SW480 (cell line): ENCODE measurements at places on chromosomes 12 and 14.

GRCh38 chr12:48157889-48158370 is 615 bp upstream of the ASB8 start:
- DNase-seq: no peak

GRCh38 chr12:103839103-103839502 is 1.9 kb downstream of the NT5DC3 start:
- no peak for DNase-seq

DNA sequence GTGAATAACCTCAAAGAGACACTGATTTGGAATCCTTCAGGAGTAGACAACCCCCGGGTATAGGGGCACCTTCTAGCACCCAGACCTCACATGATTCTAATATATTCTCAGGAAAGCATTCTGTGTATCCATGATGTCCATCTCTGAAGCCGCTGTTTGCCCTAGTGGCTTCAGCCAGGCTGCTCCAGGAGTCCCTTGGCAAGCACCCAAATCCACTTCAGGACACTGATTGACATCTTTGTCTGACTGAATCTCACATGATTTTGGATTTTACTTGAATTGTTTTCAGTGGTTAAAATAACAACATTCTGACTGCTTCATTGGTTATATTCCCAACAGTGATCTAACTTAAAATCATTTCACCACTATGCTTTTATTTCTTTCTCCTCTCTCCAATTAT is 390.5 kb upstream of the CLEC14A start:
- no peak for DNase-seq

GRCh38 chr12:958588-959123 is 9.2 kb upstream of the RAD52 start:
- DNase-seq: no peak

DNA sequence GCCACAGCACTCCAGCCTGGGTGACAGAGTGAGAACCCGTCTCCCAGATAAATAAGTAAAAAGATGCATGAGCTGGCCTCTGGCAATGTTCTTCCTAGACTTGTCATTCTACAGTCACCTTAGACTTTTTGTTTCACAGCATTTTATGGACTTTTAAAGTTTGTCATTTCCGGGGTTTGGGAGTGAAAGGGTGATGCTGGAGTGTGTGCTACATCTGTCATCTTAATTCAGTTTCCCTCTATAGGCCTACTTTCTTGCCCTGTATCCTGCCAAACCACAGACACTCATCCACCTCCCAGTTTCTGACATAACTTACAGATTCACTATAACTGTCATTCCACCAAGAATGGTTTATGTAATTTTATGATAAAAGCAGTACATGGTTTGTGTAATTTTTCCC is 166.7 kb upstream of the PARP11 start:
- DNase-seq: no peak

- no peak for DNase-seq
These were observed 5.6 kb downstream of the AACS start for GRCh38 chr12:125070661-125071390.

GRCh38 chr12:110165540-110166159 is 41.5 kb downstream of the IFT81 start:
- no peak for DNase-seq

DNA sequence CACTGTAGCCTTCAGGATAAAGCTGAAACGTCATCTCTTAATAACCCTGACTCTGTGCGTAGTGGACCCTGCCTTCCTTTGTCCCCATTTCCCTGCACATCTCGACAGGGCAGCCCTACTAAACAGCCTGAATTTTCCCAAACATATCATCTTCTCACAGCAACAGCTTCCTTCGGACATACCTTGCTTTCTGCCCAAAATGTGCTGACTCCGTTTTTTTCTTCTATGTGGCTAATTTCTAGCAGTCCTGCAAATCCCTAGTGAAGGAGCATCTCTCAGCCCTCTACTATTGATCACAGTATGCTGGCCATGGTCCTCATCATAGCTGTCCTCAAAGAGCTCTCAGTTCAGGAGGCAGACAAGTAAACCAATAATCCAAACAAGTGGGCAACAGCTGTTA is 53.1 kb upstream of the PCED1B start:
- no peak for DNase-seq

DNA sequence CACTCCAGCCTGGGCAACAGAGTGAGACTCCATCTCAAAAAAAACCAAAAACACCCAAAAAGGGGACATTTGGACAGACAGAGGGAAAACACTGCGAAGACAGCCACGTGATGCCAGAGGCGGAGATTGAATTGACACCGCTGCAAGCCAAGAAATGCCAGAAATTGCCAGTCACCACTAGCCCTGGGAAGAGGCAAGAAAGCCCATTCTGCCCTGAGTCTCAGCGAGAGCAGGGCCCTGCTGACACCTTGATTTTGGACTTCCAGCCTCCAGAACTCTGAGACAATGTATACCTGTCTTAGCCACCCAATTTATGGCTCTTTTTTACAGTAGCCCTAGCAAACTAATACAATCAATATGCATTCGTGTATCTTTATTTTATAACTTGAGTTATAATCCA is 7.4 kb upstream of the IGFBP6 start:
- DNase-seq: no peak

DNA sequence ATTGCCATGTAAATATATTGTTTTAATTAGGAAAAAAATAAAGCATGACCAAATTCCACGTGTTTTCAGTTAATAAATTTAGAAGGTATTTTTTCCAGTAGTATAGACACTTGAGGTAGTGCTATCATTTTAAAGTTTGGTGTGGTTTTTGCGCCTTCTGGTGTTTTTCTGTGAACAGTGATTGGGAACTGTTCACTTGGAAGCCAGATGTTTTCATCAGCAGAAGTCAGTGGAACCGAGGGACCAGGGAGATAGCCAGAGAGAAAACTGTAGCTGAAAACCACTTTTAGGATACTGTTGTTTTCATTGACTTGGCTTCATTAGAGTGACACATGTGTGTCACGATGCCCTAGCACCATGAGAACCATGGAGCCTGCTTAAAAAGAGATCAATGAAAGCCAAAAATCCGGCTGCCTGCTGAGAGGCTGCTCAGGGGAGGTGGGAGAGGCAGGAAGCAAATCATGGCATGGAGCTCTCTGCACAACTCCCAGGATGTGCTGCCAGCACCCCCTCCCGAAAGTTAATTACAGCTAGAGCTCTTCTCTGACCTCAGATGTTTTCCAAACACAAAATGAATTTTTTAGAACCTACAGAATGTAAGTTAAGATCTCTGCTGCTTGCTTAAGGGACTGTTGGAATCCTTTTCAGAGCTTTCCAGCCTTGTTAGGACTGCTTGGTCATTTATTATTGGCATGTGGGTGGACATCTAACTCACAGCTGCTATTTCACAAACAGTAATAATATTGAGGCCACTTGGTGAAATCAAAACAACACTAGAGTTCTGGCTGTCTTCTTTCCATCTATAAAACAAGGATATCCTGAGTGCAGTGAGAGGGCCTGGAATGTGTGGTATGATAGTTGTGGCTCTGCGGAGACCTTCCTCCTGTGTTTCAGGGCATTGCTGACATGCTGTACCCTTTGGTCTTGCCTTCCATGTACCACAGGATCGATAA is 192.3 kb downstream of the ANO4 start:
- DNase-seq: peak; percentile 66

GRCh38 chr12:100199023-100199346 is 1.6 kb upstream of the ACTR6 start:
- DNase-seq: no peak

DNA sequence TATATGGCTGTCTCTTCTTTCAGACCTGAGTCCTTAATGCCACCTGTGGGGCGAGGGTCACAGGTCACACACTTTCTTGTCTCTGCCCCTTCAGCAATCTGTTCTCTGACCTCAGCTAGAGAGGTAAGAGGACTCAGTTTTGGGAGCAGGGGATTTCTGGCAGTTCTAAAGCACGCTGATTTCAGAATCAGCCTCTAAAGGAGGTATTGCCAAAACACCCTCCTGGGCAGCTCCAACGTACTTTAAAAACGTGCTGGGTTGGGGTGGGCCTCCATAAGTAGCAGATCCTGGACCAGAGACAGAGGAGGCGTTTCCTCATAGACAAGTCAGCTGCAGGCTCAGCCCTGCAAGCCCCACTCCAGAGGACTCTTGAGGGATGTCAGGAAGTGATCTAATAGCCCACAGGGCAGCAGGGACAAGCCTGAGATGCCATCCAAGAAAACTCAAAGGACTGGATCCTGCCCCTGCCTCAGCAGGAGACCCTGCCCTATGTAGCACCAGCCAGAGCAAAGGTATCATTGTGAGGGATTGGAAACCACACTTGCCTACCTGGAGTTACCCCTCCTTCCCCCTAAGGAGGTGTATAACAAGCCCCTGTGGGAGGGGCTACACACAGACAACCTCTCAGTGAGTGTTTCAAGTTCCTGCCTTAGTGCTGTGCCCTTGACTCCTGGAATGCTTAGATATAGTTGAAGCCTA is 8.5 kb downstream of the CTDSP2 start:
- no peak for DNase-seq

DNA sequence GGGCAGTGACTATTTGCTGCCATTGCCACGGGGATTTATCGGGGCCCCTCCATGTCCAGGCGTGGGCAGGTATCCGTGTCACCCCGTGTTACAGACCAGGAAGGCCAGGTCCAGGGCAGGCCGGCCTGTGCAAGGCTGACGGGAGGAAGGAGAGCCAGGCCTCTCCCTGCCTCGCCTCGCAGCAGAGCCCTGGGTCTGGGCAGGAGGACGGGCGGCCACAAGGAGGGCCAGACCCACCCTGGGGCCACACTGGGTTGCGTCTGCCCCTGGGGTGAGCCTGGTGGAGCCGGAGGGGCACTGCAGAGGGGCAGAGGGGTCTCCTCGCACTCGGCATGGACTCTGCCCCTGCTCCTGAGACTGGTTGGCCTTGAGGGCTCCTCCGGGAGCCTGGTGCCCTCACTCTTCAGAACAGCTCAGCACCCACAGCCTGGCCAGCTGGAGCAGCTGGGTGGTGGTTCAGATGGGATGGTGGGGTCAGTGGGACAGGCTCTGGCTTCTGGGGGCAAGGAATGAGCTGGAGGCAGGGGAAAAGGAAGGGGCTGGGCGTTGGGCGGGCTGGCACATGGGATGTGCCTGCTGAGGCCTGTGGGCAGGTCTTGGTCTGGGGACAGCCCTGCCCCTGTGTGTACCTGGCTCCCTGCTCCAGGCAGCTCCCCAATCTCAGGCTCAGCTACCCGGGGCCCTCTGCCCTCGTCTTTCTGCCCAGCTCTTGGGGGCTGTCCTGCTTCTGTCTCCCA is 53.9 kb downstream of the KIF26A start:
- DNase-seq: no peak

DNA sequence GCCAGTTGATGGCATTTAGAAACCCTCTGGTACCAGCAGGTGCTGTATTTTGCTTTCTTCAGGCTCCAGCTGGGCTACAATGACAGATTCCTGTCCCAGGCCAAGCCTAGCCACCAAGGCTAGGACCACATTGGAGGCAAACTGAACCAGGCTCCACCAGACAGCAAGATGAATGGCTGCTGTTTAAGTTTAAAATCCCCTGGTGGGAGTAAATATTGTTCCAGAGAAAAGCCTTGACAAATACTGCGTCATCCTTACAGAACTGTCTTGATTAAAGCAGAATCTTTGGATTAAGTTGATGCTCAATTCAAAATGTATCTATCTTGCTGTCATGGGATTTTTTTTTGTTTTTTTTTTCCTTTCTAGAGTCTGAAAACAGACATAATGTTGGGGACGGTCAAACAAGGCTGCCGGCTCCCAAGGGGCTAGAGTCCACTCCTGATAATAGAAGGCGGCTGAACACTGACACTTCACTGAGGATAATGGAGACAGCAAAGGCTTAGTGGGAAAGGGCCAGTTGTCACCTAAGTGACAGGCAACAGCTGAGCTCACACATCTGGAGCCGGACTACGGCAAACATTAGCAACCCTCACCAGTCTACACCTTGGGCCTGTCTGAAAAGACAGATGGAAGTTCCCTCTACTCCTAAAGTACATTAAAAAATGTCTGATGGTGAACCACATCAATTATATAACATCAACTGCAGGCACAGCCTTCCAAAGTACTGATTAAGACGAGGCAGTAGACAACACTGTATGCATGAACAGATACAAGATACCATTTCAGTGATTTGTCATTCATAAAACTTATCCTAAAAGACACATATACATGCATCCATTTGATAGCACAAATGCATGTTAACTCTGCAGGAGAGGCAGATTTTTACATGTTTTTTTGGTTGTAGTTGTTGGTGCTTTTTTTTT is 1.7 kb downstream of the PRICKLE1 start:
- DNase-seq: no peak

DNA sequence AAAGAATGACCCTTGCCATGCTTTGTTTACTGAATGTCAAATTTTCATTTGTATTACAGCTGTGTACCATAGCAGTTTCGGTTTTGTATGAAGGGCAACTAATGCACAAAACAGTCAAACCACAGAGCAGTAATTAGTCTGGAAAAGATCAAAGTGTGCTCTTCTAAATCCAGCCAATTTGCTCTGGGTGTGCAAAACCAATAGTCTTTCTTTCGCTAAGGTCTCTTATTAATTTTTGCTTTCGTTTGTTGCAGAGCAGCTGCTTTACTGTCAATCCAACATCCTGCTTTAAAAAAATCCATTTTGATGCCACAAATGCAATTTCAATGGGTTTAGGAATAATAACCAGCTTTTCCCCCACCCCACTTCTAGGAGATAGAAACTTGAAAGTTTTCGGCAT is 114.2 kb downstream of the BRMS1L start:
- DNase-seq: peak; percentile 76

- DNase-seq: no peak
These were observed 208.5 kb upstream of the DIO2 start for GRCh38 chr14:80419769-80420168.

- DNase-seq: peak; percentile 51
These were observed 434.1 kb downstream of the NOVA1 start for GRCh38 chr14:26163761-26164160.

DNA sequence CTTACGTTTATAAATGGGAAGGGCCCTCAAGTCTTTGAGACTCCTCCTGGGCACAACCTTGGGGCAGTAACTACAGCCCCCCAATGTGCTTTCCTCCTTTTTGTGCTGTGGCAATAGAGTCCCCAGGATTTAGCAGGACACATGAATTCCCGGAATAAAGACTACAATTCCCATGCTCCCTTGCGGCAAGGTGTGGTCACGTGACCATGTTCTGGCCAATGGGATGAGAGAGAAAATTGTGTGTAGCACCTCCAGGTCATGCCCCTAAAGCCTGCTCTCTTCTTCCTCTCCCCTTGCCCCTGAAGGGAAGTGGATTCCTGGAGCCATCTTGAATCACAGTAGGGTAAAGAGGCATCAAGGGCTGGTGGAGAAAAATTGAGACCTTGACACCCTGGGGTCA is 295.1 kb upstream of the SFSWAP start:
- DNase-seq: no peak

DNA sequence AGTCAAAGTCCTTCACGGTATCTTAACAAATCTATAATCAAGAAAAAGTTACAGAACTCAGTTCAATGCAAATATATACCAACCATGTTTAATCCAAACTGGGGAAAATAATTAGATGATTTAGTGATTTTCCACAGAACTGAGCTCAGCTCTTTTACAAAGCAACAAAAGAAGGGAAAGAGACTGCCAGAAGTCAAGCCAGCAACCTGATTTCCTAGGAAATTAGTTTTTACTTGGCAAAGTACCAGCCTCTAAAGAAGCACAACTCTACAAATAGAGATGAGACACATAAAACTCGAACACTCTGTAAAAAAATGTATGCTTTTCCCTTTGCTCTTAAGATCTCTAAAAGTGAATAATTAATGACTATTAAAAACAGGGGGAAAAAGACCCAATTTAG is 19.4 kb downstream of the NUMB start:
- no peak for DNase-seq

- DNase-seq: no peak
These were observed 205.3 kb upstream of the HMGA2 start for GRCh38 chr12:65619018-65619417.
